ENCODE measurements at places on chromosomes 3 and 15.

- peak; percentile 81 for DNase-seq
Observed at GRCh38 chr3:111723293-111724215, 128.4 kb upstream of the ZBED2 start.

GRCh38 chr15:71440489-71441110 lies 325.3 kb downstream of the THSD4 start:
- peak; percentile 24 for DNase-seq

DNA sequence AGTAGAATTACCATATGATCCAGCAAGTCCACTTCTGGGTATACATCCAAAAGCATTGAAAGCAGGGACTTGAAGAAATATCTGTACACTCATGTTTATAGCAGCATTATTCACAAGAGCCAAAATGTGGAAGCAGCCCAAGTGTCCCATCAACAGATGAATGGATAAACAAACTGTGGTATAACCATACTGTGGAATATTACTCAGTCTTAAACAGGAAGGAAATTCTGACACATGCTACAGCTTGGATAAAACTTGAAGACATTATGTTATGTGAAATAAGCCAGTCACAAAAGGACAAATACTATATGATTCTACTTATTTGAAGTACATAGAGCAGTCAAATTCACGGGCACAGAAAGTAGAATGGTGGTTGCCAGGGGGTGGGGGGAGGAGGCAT lies 91.2 kb downstream of the HMG20A start:
- no peak for DNase-seq

DNA sequence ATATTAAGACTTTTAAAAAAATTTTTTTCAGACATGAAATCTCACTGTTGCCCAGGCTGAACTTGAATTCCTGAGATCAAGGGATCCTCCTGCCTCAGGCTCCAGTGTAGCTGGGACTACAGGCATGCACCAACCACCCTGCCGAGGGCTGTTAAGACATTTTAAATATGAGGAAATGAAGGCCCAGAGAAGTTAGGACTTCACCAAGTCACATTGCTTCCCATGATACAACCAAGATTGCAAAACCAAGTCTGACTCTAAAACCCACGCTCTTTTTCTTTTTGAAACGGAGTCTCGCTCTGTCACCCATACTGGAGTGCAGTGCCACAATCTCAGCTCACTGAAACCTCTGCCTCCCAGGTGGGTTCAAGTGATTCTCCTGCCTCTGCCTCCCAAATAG lies 28.0 kb downstream of the PTPN9 start:
- DNase-seq = no peak

DNA sequence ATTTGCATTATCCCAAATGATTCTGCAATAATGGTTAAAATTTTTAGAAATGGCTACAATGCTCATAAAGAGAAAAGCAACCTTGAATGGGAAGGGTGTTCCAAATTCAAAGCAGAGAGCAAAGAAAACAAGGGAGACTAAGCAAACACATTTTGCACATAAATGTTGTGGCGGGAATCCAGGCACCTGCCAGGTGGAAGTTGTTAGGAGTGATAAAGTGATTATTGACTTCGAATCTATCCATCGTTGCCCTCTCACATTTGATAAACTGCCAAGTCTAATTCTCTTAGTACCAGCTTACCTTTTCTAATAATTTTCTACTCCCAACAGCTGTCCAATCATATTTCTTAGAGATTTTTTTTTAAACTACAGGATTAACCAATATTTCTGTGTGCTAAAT lies 244.5 kb downstream of the CACNA2D3 start:
- DNase-seq = peak; percentile 50

- no peak for DNase-seq
Observed at GRCh38 chr3:2356298-2356950, 257.8 kb downstream of the CNTN4 start.

GRCh38 chr3:53798144-53798543 lies 48.1 kb downstream of the CHDH start:
- no peak for DNase-seq

GRCh38 chr3:58432905-58433304 lies 727 bp downstream of the PDHB start:
- DNase-seq = no peak

DNA sequence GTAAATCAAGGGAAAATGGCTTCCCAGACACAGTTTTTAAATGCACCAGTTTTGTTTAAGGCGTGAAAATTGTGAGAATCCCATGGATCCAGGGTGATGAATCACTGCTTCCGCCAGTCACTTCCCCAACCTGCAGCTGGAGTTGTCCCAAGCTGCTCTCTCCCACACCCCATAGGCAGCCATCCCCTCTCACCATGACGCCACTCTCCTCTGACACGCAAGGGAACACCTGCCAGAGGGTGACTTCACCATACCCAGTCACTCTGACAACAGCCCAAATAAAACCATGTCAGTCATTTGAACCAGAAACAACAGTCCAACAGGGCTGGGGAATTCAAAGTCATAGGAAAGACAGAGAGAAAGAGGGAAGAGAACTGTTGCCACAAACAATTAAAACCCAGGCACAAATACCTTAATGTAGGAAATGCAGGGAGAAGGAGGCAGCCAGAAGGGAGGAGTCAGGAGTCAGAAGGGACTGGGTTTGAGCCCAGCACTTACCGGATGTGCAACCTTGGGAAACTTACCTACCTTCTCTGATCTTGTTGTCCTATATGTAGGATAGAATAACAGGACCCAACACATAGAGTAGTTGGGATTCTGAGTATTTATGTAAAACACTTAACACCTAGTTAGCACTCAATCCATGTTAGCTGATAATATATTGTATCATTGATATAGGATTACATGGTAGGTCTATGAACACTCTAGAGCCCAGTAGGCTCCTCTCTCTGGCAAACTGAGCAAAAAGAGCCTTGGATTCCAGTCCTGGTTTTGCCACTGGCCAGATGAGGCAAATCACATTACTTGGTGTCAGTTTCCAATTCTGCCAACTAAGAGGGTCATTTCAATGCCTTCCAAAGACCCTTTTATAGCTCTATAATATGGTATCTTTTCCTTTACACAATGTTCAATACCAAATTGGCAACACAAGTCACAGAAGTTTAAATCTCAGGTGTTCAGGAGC lies 326.3 kb upstream of the ICE2 start:
- no peak for DNase-seq

DNA sequence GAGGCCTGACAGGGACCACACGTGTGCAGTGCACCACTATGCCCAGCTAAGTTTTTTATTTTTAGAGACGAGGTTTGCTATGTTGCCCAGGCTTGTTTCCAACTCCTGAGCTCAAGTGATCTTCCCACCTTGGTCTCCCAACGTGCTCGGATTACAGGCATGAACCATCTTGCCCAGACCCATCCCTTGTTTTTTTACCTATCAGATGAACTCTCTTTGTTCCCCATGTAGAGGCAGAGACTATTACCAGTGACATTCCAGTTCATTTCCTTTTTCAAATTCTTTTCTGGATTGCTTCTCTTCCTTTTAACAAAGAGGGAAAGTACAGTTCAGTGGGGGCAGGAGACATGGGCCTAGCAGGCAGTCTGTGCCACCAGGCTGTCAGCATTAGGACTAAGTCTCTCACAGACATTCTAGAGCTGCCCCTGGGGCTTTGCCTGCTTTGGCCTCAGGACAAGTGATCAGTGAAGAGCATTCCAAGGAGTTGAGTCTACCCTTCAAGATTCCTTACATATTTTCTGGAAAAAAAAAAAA lies 103.5 kb upstream of the SLC7A14 start:
- DNase-seq = peak; percentile 88

GRCh38 chr3:5302661-5303060 lies 115.2 kb downstream of the EDEM1 start:
- no peak for DNase-seq

DNA sequence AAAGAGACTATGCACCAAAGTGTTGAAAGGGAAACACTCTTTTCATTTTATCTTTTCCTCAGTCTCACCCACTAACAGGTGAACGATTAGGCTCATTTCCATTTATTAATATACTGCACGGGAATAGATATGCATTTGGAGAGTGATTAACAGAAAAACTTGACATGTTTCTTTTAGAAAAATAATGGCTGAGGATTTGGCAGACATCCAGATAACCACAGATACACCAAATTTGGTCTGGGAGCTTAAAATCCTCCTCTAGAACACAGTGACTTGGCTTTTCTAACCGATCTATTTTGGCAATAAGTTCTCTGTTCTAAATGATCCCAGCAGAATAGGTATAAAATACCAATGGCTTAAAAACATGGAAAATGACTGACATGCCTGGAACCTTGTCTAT lies 459.3 kb upstream of the SGO1 start:
- DNase-seq = no peak

DNA sequence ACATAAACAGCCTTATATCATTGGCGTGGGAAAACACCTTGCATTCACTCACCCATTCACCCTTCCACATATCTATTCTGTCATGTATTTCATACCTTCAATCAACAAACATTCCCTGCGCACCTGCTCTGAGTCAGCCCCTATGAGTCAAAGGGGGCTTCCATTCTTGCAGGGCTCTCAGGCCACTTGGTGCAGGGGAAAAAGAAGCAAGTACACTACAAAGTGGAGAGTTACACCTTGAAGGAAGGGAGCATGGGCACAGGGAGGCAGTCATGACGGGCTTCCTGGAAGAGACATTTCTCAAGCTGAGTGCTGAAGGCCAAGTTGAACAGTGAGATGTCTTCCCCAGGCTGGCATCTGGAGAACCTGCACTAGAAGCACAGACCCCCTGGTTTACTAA lies 4.6 kb upstream of the AMOTL2 start:
- no peak for DNase-seq

- DNase-seq = no peak
Observed at GRCh38 chr3:169472259-169472900, 191.1 kb downstream of the MECOM start.

DNA sequence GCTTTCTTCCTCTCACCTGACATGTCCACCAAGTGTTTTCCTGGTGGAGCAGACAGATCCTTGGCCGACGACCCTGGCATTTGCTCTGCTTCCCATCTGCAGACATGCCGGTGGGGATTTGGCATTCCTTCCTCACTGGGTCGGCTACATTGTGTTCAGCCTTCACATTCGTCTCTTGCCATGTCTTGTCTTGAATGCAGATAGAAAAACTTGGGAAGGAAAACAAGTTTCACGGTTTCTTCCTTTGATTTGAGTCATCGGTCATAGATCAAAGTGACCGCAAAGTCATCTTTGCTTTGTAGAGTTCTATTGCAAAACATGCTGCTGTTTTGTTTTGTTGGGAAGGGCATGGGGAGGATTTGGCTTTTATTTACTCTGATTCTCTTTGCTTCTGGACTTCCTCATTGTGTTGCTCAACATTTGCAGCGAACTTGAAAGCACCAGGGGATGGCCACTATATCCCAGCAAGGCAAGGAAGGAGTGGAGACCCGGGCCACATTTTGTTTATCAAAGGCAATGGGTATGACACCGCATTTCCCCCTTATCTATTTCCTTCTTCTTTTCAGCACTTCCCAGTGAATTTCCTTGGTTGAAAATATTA lies 321.3 kb downstream of the CACNA2D3 start:
- no peak for DNase-seq

GRCh38 chr15:94130504-94130903 lies 100.9 kb upstream of the MCTP2 start:
- DNase-seq = no peak

GRCh38 chr3:67524046-67524445 lies 130.4 kb downstream of the SUCLG2 start:
- no peak for DNase-seq

DNA sequence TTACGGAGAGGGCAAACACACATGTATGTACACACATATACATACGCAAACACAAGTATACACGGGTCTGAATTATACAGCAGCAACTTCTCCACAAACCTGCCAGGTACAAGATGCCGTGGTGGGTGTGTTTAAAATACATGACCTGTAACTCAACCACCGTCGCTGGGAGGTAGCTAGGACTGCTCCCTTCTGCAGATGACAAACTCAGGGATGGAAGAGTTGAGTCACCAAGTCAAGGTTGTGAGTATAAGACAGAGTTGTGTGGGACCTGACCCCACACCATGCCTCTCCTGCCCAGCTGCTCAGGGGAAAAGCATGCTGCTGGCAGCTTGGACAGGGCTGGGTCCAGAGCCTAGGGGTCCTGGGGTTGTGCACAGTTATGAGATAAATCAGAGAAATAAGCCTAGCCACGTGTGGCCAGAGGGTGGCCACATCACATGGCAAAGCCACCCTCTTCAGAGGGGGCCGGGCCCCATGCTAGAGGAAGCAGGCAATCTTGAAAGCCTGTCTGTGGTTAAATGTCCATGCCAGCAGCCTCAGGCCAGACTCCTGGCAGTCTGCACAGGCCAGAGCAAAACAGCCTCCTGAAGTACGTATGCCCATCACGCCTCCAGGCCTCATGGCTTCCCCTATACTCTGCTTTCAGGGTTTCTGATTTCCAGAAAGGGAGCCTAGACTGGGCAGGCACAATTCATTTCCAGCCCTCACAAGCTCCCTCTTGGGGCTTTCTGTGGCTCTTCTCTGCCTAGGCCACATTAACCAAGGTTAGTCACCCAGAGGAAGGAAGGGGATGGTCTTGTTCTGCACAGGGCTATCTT lies 107.7 kb upstream of the RPL32 start:
- peak; percentile 1 for DNase-seq

- no peak for DNase-seq
Observed at GRCh38 chr15:45744236-45744589, 109.4 kb downstream of the SQOR start.

DNA sequence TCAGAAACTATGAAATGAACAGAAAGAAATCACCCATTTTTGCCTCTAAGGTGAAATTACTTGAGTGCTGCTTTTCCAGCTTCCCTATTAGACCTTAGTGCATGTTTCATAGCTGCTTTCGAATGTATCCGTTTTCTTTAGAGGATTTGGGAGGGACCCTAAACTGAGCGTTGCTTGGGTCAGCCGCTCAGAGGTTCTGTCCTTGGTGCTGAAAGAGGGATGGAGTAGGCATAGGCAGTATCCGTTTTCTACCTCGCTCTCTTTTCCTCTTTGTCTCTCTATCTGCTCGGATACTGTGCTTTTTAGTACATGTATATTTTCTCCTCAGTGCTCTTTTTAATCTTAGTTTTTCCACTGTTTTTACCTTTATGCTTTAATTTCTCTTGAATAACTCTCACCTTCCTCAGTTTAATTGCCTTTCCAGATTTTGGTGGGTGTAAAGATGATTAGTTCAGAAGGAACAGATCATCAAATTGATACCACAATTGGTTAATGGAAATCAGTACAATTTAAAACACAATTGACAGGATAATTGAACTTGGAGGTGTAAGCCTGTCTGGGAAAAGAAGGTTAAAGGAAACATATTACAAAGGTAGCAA lies at the start of gene DRD3:
Gene DRD3, minus strand, starts transcription at position 283 of the 599 bp plus-strand sequence. CDS start 7,060 bp downstream, outside the sequence.
- no peak for DNase-seq

GRCh38 chr15:47407692-47408091 lies 309.6 kb upstream of the SEMA6D start:
- no peak for DNase-seq

DNA sequence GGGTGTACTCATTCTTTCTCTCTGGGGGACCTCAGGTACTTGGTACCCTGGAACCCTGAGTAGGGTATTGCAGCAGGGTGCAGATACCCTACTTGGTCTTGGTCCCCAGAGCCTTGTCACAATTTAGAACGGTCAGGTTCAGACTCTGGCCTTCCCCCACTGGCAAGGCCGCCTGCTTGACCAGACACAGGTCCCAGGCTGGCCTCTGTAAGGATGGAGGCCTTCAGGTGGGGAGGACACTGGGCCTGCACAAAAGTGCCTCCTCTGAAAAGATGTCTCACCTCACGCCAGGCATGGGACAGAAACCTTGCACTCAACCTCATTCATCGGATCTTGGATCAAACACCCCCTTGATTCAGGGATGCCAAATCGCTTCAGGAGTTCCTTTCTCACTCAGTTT lies 158.4 kb downstream of the KLF13 start:
- no peak for DNase-seq
